Sigmoid colon (tissue), 7 donors: ENCODE measurements at places on chromosomes 12 and 14. TPM values are rescaled to one million over a fixed set of nuclear protein-coding genes. Genes with fewer than 3 reads are reported as not detected.
A peak's percentile ranks its signal among the peaks of the same experiment; 100 is the strongest.

GRCh38 chr12:65882486-65882885 lies 58.2 kb downstream of the HMGA2 start:
- no peak for DNase-seq

GRCh38 chr12:49231878-49232655 lies 32.8 kb upstream of the TUBA1C start:
- DNase-seq = no peak

DNA sequence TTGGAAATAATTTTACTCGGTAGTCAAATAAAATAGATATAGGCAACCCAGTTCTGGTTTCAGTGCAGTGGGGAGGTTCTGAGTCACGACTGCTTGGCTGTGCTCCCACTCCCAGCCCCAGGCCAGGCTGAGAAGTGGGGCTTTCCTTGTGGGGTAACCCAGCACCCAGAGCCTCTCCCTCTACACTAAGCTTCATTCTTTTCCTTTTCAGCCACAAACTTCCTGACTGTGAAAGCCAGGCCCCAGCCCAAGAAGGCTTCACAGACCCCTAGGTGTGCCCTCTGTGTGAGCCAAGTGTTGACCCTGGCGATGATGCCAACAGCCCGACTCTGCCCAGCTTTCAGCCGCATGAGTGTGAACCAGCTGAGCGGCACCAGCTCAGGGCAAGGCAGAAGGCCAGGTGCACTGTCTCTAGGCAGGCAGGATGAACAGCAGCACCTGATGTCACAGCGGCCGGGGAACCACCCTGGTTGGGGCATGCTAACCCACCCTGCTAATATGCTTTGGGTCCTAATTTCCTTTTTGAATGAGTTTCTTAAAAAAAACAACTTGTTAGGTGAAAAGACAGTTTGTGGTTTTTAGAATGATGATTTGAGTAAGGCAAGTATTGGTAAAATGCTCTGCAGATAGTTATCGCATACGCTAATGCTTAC lies 42.2 kb upstream of the ATP23 start:
- DNase-seq = peak; percentile 86

The TPPP2 gene
- total RNA-seq = not detected

DNA sequence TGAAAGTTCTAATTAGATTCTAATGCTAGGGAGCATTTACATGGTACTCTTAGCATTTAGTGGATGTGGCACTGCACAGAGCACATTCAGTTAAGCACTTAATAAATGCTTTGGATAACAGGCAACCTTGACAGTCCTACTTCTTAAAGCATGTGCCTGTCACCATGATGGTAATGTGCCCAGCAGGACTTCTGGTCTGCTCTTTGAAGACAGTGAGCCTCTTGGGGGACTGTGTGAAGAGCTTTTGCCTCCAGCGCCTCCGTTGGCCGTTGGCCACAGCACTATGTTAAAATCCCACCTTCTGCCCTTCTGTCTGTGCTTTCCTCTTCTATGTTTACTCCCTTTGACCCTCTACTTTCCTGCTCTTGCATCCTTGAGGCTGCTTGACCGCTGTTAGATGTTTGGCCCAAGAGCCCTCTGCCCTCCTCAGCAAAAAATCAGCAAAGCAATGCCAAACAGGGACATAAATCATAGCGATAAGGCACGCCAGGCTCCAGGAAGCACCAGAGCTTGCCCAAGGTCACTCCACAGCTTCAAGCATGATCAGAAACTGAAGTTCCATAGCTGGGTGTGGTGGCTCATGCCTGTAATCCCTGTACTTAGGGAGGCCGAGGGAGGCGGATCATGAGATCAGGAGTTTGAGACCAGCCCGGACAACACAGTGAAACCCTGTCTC lies 8.3 kb downstream of the CDKL1 start:
- DNase-seq = no peak

- no peak for DNase-seq
These were observed 4.1 kb downstream of the NFYB start for GRCh38 chr12:104133866-104134265.

GRCh38 chr12:111409780-111410430 lies 4.2 kb downstream of the SH2B3 start:
- peak; percentile 81 for DNase-seq

The LARP4 gene
- total RNA-seq = 78.4 TPM

DNA sequence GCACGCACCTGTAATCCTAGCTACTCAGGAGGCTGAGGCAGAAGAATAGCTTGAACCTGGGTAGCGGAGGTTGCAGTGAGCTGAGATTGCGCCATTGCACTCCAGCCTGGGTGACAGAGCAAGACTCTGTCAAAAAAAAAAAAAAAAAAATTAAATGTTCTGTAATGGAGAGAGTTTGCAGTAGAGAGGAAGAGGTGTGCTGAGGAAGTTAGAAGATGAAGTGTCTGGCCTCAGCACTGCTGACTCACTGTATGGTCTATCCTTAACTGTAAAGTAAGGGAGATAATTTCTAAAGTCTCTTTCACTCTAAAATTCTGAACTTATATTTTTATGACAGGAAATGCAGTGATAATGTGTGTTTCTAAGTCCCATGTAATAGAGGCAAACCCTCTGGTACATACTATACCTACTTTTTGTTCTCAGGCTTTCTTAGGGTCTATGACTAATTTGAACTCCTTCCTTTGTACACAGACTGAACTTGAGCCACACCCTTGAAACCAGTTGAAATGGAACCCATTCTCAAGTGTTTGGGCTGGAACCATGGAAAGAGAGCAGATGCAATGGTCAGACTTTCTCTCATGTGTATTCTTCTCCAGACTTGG lies 278.1 kb upstream of the FAR2 start:
- no peak for DNase-seq
